HFFc6 (cell line): ENCODE measurements at places on chromosomes 6 and 20. TPM values are rescaled to one million over a fixed set of nuclear protein-coding genes. Genes with fewer than 3 reads are reported as not detected.

DNA sequence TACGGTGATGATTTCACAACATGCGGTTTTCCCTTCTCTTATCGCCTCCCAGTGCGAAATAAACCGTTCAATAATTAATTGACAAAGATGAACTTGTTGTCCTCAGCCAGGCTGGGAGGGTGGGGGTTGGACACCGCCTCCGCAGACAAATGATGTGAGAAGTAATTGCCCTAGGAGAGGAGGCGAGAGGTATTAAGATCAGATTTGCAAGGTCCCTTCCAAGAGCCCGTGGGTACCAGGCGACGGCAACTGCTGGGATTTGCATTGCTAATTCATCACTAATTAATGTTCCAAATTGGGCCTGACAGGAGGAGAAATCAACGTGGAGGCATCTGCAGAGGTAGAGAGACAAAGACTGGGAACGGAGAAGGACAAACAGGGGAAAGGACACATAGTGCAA, 90.2 kb upstream of the CCDC167 start:
- no peaks in the 10 kb centered on the region for H3K36me3 ChIP-seq
- peaks cover 17% of the 10 kb centered on the region for H3K27me3 ChIP-seq
- H3K27ac ChIP-seq, result no peak overlapping the region
- no peak overlapping the region for H3K4me3 ChIP-seq

- no peaks in the 10 kb centered on the region; the same call in 1 of the 2 replicates for H3K27me3 ChIP-seq
- H3K36me3 ChIP-seq, result no peaks in the 10 kb centered on the region
- peaks cover 14% of the 10 kb centered on the region for H3K4me1 ChIP-seq
- DNase-seq, result peak; percentile 19
- no peak overlapping the region for H3K27ac ChIP-seq
These were observed 32.1 kb upstream of the RIN2 start for GRCh38 chr20:19725814-19726525.

GRCh38 chr6:31300797-31301196, 28.9 kb upstream of the HLA-C start:
- H3K36me3 ChIP-seq, result no peaks in the 10 kb centered on the region
- H3K4me3 ChIP-seq, result no peak overlapping the region
- no peaks in the 10 kb centered on the region for H3K4me1 ChIP-seq
- peaks cover 29% of the 10 kb centered on the region for H3K27me3 ChIP-seq
- no peak for DNase-seq

GRCh38 chr6:41036186-41036585, 2.8 kb downstream of the UNC5CL start:
- H3K4me1 ChIP-seq, result peaks cover 10% of the 10 kb centered on the region
- no peak overlapping the region for H3K27ac ChIP-seq

GRCh38 chr20:47529840-47530239, 28.2 kb downstream of the NCOA3 start:
- H3K4me1 ChIP-seq, result peaks cover 28% of the 10 kb centered on the region
- no peak overlapping the region; the same call in 1 of the 2 replicates for H3K4me3 ChIP-seq
- peak overlapping the region; percentile 70 for H3K27ac ChIP-seq
- H3K36me3 ChIP-seq, result peaks cover 16% of the 10 kb centered on the region

DNA sequence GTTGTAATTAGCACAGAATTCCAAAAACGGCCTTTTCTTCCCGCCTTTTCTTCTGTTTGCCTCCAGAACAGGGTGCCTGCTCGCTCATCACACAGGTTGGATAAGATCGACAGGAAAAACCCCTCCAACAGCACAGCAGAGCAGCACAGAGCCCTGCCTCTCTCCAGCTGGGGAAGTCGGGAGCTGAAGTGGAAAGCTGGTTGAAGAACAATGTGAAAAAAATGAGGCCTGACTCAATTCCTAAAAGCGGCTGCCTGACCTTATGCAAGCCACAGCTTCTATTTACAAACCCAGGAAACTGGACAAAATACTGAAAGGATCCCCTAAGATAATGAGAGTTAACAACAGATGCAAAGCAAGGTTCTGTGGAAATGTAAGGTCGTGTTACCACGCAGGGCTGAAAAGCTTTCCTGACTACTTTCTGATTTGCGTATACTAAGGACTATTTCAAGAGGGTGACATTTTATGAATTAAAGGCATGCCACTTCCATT, 116.9 kb downstream of the TTLL2 start:
- no peaks in the 10 kb centered on the region for H3K4me1 ChIP-seq
- H3K4me3 ChIP-seq, result no peak overlapping the region
- H3K27ac ChIP-seq, result no peak overlapping the region
- H3K36me3 ChIP-seq, result peaks cover 5% of the 10 kb centered on the region; the same call in 1 of the 2 replicates
- DNase-seq, result no peak
- no peaks in the 10 kb centered on the region for H3K27me3 ChIP-seq

- H3K27ac ChIP-seq, result no peak overlapping the region
- H3K36me3 ChIP-seq, result no peaks in the 10 kb centered on the region
- DNase-seq, result no peak
- H3K27me3 ChIP-seq, result peaks cover 13% of the 10 kb centered on the region; the same call in 1 of the 2 replicates
- H3K4me1 ChIP-seq, result no peaks in the 10 kb centered on the region
These were observed 17.9 kb downstream of the LAMP5 start for GRCh38 chr20:9532069-9532838.

Gene ULBP2
- 16.3 to 22.3 TPM (median 20.6 TPM) in 3 replicates for total RNA-seq

Gene EPPIN
- not detected in 3 replicates for total RNA-seq

Gene MYH7B
- total RNA-seq, result not detected in 2 replicates

DNA sequence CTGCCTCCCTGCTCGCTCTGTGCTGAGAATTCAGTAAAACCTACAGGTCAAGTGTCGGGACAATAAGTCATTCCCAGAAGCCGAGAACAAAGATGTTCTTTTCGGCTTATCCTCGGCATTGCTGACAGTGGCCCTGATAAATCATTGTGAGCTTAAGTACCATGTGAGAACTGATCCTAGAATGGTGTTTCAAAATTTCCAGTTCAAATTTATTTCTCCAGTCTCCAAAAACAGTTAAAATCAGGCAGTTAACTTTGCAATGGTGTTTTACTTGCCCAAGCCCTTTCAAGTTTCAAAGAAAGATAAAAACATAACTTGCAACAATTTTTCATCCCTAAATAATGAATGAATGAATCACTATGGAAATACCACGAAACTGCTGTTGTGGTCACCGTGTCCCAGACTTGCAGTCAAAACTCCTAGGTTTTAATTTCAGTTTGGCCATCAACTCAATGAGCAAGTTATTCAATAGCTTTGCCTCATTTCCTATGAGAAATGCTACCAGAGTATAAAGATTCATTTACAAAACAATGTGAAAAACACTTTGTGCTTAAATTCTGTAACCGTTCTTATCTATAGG, 4.3 kb downstream of the ATP5F1E start:
- peaks cover 2% of the 10 kb centered on the region for H3K27me3 ChIP-seq
- DNase-seq, result peak; percentile 46
- H3K36me3 ChIP-seq, result peaks cover 61% of the 10 kb centered on the region
- H3K27ac ChIP-seq, result peak overlapping the region; percentile 74
- H3K4me3 ChIP-seq, result peak overlapping the region; percentile 94
- peaks cover 57% of the 10 kb centered on the region for H3K4me1 ChIP-seq

DNA sequence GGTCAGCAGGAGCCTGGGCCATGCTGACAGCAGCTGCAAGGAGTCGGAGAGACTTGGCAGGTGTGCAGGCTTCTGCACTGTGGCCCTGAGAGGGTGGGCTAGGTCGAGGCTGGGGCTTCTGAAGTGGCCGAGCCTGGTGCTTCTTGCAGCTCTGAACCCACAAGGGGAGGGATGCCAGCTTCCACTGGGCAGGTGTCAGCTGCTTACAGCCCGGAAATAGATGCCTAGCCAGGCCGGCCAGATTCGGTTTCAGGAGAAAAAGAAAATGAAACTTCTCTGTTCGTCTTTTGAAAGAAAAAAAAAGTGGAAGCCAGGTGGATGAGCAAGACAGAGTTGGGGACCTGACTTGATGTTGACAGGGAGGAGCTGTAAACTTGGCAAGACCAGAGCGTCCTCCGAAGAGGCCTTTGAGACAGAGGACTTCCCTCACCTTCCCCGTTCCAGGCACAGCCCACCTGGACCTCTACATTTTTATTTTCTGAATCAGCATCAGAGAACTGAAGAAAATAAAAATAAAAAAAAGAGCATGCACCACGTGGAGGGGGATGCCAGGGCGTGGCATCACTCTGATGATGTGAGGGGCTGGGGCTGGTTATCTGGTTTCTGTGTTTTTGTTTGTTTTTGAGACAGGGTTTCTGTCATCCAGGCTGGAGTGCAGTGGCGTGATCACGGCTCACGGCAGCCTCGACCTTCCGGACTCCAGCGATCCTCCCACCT, at the start of gene ZBP1:
TSS of gene ZBP1 (minus strand) at position 153 of the 717 bp plus-strand sequence. CDS start at position 22, 131 bp downstream.
- no peak within 1 kb of the TSS for H3K4me3 ChIP-seq
- H3K4me1 ChIP-seq, result peaks cover 7% of the 10 kb centered on the region
- DNase-seq, result no peak
- peaks cover 40% of the 10 kb centered on the region for H3K27me3 ChIP-seq

GRCh38 chr6:8432614-8433013, 2.7 kb downstream of the SLC35B3 start:
- H3K27ac ChIP-seq, result peak overlapping the region; percentile 4; the same call in 1 of the 2 replicates
- H3K36me3 ChIP-seq, result peaks cover 30% of the 10 kb centered on the region
- H3K27me3 ChIP-seq, result no peaks in the 10 kb centered on the region
- DNase-seq, result no peak
- H3K4me3 ChIP-seq, result peak overlapping the region; percentile 98
- peaks cover 40% of the 10 kb centered on the region for H3K4me1 ChIP-seq

GRCh38 chr6:111260570-111261298, 173.4 kb downstream of the SLC16A10 start:
- peak; percentile 4 for DNase-seq
- peaks cover 2% of the 10 kb centered on the region for H3K36me3 ChIP-seq
- H3K27ac ChIP-seq, result peak overlapping the region; percentile 97
- no peaks in the 10 kb centered on the region for H3K27me3 ChIP-seq

- no peaks in the 10 kb centered on the region for H3K36me3 ChIP-seq
- no peak for DNase-seq
- peaks cover 14% of the 10 kb centered on the region for H3K4me1 ChIP-seq
These were observed 159.2 kb upstream of the CST7 start for GRCh38 chr20:24789877-24790276.

DNA sequence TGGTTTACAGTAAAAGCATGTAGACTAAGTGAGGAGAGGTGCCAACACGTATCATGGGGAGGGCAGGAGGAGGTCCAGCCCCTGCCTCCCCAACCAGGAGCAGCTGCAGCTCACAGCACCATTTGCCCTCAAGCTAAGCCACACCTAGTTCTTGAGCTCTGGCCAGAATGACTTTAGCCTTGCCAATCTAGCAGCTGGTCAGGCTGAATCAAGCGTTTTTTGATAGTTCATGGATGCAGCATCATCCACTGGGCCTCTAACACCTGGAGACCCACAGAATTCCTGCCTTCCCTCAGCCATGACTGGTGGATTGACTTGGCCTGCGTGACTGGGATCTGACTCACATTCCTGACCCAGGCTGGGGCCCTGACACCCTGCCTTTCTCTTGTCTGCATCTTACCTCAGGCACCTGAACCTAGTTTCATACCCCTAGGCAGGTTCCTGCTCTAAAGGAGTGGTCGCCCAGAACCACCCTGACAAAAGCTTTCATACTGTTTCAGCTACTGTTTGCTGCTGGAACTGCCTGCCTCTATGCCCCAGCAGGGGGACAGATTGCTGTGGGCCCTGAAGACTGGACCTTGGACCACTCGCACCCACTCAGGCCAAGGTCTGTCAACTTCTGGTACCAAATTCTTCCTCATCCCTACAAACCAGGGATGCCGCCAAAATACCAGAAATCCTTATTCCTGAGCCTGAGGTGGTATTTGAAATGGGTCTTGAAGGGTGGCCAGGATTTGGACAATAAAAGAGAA, 122.3 kb downstream of the QRSL1 start:
- H3K27ac ChIP-seq, result no peak overlapping the region
- H3K27me3 ChIP-seq, result peaks cover 6% of the 10 kb centered on the region
